AG04450 (cell line): ENCODE measurements at places on chromosomes 6 and 20.

DNA sequence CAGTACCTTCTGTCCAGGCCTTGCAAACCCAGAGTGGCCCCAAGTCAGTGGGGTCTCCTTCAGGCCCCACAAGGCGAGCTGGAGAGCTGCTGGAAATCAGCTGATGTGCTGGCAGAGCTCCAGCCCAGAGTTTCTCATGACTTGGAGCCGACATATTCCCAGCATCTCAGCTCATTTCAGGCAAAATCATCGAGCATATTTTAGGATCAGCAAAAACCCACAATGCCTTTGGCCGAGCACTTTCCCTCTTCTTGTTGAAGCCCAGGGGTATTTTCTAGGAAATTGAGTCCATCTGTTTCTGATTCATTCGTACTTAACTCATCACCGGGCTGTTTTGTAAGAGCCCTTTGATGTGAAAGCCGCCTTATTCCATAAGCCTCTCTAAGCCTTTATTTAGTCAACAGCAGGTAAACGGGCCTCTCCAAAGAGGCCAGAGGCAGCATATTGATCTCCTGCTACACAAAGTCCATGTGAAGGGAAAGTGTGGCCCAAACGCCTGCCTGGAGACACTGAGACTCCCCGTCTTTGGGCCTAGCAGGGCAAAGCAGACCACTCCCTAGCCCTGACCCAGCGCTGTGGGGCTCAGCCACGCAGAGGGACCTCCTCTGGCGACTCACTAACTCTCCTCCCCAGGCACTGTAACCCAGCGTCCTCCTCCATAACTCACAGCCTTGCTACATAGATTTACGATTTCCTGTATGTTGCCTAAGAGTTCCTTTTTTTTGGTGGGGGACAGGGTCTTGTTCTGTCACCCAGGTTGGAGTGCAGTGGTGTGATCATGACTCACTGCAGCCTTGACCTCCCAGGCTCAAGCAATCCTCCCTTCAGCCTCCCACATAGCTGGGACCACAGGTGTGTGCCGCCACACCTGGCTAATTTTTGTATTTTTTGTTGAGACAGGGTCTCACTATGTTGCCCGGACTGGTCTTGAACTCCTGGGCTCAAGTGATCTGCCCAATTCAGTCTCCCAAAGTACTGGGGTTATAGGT lies 12.1 kb upstream of the C20orf203 start:
- DNase-seq = peak; percentile 81

GRCh38 chr20:47635256-47635655 lies 133.6 kb downstream of the NCOA3 start:
- no peak for DNase-seq

GRCh38 chr20:24659835-24660234 lies 190.4 kb downstream of the SYNDIG1 start:
- no peak for DNase-seq

DNA sequence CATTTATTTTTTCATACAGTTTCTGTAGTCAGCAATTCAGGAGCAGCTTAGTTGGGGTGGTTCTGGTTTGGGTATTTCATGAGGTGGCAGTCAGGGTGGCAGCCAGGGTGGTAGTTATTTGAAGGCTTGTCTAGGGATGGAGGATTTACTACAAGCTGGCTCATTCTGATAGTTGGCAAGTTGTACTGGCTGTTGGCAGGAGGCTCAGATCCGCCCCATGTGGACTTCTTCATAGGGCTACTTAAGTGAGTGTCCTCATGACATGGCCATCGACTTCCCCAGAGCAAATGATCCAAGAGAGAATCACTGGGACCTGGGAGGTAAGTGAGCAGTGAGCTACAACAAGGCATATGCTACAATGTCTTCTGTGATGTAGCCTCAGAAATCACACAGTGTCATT lies 22.4 kb upstream of the CDKAL1 start:
- DNase-seq = no peak

- no peak for DNase-seq
Measured at GRCh38 chr6:135869857-135870256, 18.4 kb downstream of the PDE7B start.

DNA sequence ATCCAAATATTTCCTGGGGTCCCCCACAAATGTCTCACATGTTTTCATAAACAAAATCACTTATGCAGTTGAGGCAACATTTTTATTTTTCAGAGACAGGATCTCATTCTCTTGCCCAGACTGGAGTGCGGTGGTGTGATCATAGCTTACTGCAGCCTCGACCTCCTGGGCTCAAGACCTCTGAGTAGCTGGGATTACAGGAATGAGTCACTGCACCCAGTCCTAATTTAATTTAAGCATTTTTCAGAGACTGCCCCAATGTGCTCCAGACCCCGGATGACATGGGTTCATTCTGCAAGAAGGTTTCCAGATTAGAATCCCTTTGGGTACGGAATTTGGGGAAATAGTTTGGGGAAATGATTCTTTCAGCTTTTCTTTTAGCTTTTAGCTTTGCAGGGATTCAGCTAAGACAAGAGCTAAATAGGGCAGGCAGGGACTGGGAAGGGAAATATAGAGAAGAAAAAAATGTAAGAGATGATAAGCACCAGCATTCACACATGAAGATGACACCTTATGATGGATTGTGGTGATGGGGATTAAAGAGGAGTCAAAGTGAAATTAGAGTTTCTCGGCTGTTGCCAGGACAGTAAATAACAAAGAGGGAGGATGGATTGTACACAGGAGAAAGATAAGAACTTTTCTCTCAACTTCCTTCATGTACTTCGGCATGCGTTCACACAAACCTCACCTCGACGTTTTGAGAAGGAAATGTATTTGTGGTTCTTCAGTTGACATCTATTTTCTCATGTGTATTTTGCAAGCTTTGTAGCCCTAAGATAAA lies 169.4 kb upstream of the TAB2 start:
- DNase-seq = no peak

DNA sequence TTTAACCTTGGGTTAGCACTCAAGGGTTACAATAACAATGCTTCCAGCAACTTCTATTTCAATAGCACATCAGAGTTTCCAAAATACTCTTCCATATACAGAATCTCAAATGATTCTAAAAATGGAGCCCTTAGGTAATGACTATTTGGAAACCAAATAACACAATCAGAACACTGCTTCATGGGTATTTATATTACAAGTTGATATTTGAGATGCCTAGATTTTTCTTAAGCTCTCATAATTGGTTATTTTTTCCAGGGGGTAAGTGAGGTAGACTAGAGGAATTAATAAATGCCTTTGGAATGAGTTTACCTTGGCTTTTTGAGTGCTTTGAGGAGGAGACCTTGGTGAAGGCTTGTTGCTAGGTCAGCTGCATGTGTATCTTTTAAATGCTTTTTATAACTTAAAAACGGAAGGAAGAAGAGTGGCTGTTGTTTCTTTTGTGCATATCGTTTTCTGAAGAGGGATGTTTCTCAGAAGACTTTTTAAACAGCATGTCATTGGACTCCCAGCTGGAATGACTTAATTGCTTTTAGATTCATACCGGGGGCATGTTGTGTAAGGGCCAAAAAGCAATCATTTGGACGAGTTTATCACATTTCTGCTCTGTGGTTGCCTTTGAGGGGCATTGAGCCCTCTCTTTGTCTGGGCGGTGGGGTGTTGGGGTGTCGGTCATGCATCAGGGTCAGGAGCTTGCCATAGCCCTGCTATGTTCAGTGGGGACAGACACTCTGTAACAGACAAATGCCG lies 186.0 kb downstream of the DTNBP1 start:
- DNase-seq = peak; percentile 82

GRCh38 chr6:145092554-145092953 lies 642.8 kb downstream of the EPM2A start:
- DNase-seq = no peak

DNA sequence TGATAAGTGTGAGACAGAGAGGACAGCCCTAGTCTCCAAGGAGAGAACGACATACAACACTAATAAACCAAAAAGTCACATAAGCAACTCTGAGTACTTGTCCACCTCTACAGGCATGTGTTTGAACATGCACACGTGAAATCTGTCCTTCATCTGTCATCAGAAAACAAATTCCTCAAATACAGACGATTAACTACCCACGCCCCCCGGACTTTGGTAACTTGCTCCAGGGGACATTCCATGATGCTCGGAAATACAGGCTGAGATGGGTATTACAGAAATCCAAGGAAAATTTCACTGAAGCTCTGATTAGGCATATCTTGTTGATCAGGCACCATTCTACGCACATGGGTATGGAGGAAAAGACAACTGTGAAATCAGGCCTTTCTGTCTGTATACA lies 57.8 kb downstream of the LYRM4 start:
- DNase-seq = no peak

GRCh38 chr6:147603392-147604081 lies 95.0 kb downstream of the SAMD5 start:
- DNase-seq = no peak

DNA sequence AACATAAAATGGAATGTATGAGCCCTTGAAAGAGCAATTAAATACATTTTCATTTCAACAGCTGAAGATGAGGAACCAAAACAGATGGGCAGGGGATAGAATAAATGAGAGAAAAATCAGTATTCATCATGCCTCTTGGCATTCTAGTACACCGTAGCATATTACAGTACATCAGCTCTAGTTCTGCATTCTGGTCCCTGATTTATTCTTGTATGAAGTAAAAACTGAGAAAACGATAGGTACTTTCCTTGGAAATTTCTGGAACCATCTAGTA lies 349.4 kb downstream of the ARHGAP18 start:
- no peak for DNase-seq

- DNase-seq = peak; percentile 72
Measured at GRCh38 chr6:95087394-95088097, 489.8 kb upstream of the MANEA start.

DNA sequence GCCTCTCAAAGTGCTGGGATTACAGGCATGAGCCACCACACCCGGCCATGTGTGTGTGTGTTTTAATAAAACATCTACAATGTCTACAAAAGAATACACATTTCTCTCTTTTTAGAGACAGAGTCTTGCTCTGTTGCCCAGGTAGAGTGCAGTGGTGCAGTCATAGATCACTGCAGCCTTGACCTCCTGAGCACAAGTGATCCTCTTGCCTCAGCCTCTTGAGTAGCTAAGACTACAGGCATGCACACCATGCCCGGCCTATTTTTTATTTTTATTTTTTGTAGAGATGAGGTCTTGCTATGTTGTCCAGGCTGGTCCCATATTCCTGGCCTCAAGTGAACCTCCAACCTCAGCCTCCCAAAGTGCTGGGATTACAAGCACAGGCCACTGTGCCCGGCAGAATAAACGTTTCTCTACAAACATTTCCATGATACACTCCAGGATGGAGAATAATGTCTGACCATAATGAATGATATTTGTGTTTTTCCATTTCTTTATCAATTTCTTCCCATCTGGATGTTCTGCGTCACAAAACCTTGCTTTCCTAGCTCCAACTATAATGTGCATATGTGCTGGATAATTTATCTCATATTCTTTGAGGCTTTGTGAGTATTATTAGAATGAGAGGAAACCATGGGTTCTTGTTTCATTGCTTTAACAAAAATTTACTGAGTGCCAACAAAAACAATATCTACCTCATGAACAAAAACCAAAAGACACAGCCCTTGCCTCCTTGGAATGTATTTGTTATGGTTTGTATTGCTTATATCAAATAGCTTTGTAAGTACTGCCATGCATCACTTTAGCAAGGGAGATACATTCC lies 28.6 kb upstream of the CCN2 start:
- DNase-seq = peak; percentile 84

- DNase-seq = no peak
Measured at GRCh38 chr6:42029881-42030280, 20.4 kb upstream of the TAF8 start.

- no peak for DNase-seq
Measured at GRCh38 chr6:134503585-134504281, 185.8 kb upstream of the SGK1 start.

- no peak for DNase-seq
Measured at GRCh38 chr6:2110504-2110903, 134.9 kb downstream of the GMDS start.
